A673 (cell line): ENCODE measurements at places on chromosomes 7 and 10. TPM values are rescaled to one million over a fixed set of nuclear protein-coding genes. Genes with fewer than 3 reads are reported as not detected.

The DRGX gene
- total RNA-seq = not detected in 2 replicates

The GIMAP7 gene
- total RNA-seq = not detected in 2 replicates

The TMEM196 gene
- total RNA-seq = not detected in 2 replicates

GRCh38 chr7:96449094-96449493 is 127.2 kb upstream of the SLC25A13 start:
- no peak for DNase-seq

- no peak for DNase-seq
Measured at GRCh38 chr10:119454990-119455389, 87.5 kb downstream of the RGS10 start.

DNA sequence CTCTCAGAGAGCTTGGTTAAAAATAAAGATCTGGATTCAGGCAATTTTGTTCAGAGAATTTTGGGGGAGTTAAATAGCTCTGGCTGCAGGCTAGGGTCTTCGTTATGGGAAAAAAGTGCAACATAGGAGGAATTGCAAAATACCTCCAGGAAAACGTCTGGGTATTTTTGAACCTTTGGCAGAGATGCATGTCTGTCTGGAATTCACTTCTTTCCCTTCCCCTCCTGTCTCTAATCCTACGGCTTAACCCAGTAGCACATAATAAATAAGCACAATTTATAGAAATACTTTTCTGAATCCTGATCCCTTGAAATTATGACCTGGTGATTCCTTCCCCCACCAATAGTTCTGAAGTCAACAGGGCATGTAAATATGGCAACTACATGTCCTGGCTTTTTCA is 19.3 kb upstream of the NUP205 start:
- no peak for DNase-seq

DNA sequence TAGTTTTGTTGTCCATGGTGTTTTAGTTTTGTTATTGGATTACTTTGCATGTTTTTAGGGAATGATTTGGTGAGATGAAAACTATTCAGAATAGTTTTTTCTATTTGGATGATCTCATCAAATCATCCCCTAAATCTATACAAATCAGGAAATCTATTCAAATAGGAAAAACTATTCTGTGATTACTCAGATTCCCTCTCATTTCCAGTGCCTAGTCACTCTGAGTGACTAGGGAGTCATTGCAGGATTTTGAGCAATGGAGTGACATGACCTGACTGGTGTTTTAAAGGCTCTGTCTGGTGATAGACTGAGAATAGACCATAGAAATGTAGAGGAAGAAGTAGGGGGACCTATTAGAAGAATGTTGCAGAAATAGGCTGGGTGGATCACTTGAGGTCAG is 72.4 kb downstream of the TPST1 start:
- no peak for DNase-seq

GRCh38 chr7:48244864-48245271 is 73.6 kb downstream of the ABCA13 start:
- no peak for DNase-seq

DNA sequence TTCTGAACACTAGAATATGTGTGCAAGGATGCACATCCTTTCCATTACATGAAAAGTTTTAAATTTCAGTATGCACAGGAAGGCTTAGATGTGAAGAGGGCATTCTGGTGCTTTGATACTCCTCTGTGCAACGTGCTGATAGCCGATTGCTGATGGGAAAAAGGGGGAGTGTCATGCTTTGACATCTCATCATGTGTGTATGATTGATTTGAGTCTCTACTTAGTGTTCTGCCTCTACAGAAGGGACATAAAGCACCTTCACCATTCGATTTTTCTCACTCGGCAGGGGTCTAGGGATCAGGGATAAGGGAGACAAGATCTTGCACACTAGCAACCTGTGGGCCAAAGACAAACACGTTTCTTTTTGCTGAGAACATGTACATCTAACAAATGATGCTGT is 114.7 kb upstream of the RSU1 start:
- no peak for DNase-seq

DNA sequence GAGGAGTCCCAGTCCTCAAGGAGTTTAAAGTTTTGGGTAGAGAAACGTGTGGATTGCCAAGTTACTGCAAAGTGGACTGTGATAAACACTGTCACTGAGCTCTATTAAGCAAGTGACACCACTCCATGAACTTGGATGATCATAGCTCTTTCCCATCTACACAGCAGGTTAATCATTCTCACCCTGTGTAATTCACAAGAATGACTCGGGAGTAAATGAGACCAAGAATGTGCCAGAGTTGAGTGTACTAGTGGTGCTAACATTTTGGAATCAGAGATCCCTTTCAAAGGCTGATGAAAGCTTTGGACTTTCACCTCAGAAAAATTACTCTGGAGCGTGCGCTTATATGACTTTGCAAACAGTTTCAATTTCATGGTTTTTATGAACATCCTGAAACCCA is 80.8 kb downstream of the RBM20 start:
- no peak for DNase-seq

DNA sequence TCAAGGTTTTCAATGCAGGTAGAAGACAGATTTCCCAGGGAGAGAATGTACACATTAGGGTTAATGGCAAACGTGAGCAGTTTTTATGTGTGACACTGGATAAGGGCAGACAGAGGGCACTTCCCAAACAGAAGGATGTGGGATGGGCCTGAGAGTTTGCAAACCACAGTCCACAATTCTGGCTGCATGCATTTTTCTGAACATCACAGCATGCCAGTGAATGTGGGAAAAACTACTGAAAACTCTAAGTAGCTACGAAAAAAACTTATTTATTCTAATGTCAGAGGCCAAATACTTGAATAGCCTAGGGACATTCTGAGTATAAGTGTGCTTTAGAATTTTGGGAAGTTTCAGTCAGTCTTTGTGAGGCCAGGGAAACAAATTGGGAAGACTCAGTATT is 145.9 kb downstream of the NRCAM start:
- DNase-seq = no peak

DNA sequence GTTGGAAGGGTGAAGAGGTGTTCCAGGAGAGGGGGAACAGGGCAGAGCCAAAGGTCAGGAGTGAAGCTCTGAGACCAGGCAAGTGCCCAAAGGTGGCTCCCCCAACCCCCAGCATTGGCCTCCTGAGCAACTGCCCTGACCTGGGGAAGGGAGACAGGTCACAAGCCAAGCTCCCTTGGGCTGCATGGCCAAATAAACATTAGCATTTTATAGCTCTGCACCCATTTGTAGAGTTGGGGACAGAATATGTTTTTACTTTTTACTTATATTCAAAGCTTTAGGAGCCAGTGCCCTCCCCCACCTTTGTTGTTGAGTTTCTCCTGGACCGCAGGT is 4.0 kb downstream of the UNC5B start:
- DNase-seq = no peak
